Foreskin keratinocyte (primary cell): ENCODE measurements at places on chromosomes 7 and 10.

- no peak for DNase-seq
These were observed 21.4 kb downstream of the STAMBPL1 start for GRCh38 chr10:88901206-88901983.

- no peak for DNase-seq
These were observed 376.9 kb downstream of the PHTF2 start for GRCh38 chr7:78175330-78176100.

- DNase-seq = no peak
These were observed 238.5 kb upstream of the KMT2E start for GRCh38 chr7:104775531-104775930.

- no peak for DNase-seq
These were observed 756.0 kb downstream of the KCNMA1 start for GRCh38 chr10:76881477-76882220.

GRCh38 chr10:96632974-96633710 lies 46.3 kb upstream of the TM9SF3 start:
- DNase-seq = no peak

GRCh38 chr10:13457958-13458686 lies 70.7 kb downstream of the BEND7 start:
- no peak for DNase-seq

GRCh38 chr10:93072713-93073538 lies 767 bp upstream of the CYP26A1 start:
- no peak for DNase-seq

GRCh38 chr10:20993389-20993788 lies 96.3 kb upstream of the NEBL start:
- no peak for DNase-seq

DNA sequence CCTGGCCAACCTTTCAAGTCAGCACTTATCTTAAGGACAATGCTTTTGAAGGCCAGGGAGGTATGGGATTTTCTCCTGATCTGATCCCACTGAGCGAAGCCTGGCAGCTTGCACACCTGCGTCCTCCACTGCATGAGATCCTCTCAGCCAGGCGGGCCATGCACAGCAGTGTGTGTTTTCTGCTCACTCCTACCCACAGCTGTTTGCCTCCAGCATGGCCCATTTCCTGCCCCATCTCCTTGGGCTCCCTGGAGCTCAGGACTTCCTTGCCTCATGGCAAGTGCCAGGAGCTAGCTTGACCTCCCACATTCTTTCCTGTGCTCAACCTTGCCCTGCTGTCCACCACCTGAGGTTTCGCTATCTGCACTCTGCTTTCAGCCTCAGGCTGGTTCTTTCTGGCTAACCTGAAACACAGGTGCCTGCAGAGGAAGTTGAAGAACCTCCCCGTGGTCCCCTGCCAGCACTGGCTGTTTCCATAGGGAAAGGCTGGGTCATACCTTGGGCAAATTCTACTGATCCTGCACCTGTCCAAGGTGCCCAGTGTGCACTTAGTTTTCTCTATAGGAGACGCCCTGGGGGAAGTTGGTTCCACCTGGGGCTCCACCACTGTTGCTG lies 43.9 kb upstream of the EEPD1 start:
- no peak for DNase-seq

DNA sequence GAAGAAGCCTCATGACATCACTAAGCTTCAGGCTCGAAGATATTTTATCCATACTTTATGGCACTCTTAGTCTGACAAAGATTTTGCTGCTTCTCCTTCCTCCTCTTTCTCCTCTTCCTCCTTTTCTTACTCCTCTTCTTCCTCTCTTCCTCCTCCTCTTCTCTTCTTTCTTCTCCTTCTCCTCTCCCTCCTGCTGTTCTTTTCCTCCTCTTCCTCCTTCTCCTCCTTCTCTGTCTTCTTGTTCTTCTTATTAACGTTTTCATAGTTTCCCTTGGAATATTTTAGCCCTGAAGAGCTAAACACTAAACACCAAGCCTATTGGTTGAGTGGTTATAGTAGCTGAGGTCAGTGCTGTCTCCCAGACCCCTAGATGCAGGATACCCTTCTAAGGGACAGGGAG lies 137.7 kb downstream of the CREB5 start:
- DNase-seq = no peak

- no peak for DNase-seq
These were observed 3.7 kb upstream of the CXCL12 start for GRCh38 chr10:44388641-44389040.

- no peak for DNase-seq
These were observed 41.3 kb downstream of the GRK5 start for GRCh38 chr10:119248681-119249080.

DNA sequence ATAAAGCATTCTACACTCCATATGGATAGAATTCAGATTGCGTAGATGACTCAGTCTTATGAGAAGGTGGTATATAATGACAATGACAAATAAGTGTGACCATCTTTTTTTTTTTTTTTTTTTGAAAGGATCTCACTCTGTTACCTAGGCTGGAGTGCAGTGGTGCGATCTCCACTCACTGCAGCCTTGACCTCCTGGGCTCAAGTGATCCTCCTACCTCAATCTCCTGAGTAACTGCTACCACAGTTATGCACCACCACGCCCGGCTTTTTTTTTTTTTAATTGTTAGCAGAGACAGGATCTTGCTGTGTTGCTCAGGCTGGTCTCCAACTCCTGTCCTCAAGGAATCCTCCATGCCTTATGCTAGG lies 43.2 kb upstream of the NRP1 start:
- DNase-seq = peak; percentile 22

GRCh38 chr7:138838166-138838565 lies 40.2 kb upstream of the ATP6V0A4 start:
- DNase-seq = no peak

- DNase-seq = peak; percentile 8
These were observed 35.9 kb upstream of the CYP2C9 start for GRCh38 chr10:94902570-94902969.

DNA sequence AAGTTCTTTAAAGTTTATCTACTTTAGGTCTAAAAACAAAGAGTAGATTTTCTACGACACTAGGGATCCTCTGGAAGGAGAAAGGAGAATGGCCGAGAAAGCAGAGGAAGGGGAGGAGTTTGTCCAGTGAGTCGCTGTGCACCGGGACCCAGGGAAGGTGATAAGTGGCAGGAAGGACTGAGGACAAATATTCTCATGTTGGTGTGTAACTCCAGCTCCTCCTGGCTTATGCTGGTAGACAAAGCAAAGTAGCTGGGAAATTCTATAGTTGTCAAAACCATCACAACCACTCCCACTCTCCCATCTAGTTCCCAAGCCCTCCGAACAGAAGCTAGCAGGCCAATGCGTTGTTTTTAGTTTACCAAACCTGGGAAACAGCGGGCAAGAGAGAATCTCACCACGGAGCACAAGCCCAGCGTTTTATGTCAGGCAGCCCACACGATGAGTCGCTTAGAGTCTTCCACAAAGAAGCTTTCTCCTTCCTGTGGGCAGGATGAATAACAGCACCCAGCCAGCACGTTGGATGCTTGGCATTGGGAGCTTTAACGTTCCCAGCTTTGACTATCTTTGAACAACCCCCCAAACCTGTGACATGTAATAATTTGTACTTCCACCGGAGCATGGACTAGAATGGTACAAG lies 32.9 kb upstream of the JCAD start:
- no peak for DNase-seq

- no peak for DNase-seq
These were observed 27.4 kb upstream of the GDI2 start for GRCh38 chr10:5840314-5841307.

- DNase-seq = no peak
These were observed at the start of gene KIAA1217 for GRCh38 chr10:24208661-24209431. KIAA1217 (plus strand) TSS chr10:24209138; CDS start chr10:24209194, 56 bp downstream.

GRCh38 chr7:151448261-151449252 lies 8.6 kb upstream of the CRYGN start:
- no peak for DNase-seq

DNA sequence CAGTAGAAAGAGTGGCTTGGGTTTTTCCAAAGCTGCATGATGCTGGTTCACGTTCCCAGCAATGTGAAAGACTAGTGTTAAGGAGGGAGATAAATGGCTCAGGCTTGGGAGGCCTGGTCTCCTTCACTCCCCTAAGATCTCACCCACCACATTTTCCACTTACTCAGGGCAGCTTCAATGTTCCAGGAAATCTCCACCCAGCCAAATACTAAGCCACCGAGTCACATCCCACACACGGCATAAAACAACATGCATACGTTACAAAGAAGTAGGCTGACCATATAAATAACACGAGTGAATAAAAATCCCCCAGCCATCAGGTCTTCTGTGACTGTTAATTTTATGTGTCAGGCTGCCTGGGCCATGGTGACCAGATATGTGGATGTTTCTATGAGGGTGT lies 303.5 kb downstream of the SFMBT2 start:
- peak; percentile 15 for DNase-seq

- DNase-seq = peak; percentile 32
These were observed 700.0 kb upstream of the PCDH15 start for GRCh38 chr10:55500931-55501559.

GRCh38 chr10:77696584-77696983 lies 59.0 kb upstream of the KCNMA1 start:
- DNase-seq = no peak

DNA sequence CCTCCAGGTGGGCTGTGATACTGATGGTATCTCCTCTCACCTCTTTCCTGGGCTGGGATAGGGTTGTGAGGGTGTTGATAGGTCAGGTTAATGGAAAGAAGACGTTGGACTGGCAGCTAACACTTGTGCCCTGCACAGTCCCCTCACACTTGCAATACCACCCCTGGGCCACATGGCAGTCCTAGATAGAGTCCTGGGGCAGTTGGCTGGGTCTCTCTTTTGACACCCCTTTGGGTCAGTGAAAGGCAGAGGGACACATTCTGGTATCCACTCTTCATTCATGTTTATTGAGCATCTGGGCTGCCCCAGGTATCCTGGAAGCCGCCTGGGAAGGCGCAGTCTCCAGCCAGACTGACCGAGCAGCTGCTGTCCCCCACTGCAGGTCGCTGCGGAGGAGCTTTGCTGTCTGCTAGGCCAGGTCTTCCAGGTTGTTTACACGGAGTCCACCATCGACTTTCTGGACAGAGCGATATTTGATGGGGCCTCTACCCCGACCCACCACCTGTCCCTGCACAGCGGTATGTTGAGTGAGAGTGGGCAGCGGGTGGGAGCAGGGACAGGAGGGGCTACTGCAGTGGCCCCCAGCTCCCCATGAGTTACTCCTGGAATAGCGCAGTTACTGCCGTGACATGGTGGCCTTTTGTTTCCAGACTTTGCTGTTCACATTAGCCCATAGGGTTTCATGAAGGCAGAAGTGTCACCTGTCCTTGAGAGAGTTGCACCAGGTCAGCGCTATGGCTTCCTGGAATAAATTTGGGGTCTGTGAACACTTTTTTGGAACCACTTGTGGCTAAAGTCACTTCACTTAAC lies 19.1 kb downstream of the NACAD start:
- DNase-seq = no peak

GRCh38 chr10:57891201-57892006 lies 376.3 kb downstream of the IPMK start:
- no peak for DNase-seq

- DNase-seq = no peak
These were observed 49.5 kb upstream of the HDAC9 start for GRCh38 chr7:18445916-18446520.

- no peak for DNase-seq
These were observed 162.2 kb downstream of the PFKFB3 start for GRCh38 chr10:6364893-6365292.

DNA sequence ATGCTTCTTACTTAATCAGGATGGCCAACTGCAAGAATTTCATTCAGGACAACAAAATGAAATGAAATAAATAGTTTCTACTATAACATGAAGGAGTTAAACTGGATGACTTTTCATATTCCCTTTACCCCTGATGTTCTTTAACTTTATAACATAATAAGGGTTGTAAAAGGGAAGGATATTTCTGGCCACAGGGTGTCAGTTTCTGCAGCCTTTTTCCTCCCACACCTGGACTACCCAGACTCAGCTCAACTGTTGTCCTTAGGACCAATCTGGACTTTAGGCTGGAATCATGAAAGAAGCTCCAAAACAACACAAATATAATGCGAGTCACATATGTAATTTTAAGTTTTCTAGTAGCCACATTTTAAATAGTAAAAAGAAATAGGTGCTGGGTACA lies 43.4 kb downstream of the PRPS1L1 start:
- DNase-seq = no peak

DNA sequence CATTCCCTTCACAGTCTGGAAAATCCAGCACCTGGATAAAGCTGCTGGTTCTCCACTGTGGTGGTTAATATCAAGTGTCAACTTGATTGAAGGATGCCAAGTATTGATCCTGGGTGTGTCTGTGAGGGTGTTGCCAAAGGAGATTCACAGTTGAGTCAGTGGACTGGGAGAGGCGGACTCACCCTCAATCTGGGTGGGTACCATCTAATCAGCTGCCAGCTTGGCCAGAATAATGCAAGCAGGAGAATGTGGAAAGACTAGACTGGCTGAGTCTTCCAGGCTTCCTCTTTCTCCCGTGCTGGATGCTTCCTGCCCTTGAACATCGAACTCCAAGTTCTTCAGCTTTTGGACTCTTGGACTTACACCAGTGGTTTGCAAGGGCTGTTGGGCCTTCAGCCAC lies 48.4 kb downstream of the C10orf143 start:
- no peak for DNase-seq

DNA sequence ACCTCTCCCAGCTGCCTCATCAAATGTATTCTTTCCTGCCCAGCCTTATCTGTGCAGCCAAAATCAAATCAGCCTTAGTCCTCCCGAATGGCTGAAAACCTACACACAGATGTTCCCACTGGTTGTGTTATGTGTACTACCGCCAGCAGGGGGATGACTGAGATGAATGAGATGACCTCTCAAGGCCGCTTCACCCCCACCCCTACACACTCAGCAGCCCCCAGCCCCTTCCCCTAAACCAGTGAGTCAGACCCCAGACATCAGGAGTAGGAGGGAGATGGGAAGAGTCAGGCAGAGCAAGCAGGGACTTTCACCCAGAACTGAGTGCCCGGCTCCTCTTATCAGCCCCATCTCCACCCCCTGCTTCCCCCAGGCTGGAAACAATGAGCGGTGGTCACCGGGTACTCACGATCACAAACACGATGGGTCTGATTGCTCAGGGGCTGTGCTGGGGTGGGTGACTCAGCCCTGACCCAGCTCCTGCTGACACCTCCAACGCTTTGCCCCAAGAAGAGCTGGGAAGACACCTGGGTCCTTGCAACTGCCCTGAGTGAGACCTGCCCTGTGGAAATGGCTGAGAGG lies 6.5 kb upstream of the C10orf105 start:
- DNase-seq = no peak

- no peak for DNase-seq
These were observed 28.2 kb downstream of the HBP1 start for GRCh38 chr7:107196834-107197610.

DNA sequence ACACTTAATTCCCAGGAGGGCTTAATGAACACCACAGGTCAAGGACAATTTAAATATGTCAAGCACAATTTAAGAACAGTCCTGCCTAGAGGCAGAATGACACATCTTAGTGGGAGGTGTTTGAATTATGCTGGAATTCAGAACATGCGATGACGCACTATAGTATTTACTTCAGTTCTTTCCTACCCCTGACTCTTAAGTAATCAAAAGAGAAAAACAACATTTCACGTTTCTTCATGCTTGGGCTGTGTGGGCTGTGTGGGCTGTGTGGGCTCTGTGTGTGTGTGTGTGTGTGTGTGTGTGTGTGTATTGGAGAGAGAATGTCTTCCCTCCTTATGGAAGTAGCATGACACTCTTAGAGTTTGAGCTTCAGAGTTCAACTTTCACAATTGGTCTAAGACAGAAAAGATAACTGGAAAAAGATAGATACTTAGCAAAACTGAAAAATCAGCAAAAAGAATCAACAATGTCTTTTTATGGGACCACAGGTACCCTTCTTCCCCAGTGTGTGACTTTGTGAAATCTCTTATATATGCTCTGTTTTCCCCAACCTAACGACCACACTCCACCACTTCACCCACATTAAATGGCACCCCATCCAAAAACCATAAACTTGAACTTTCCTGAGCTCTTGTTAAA lies 33.7 kb upstream of the CABCOCO1 start:
- peak; percentile 92 for DNase-seq

- peak; percentile 7 for DNase-seq
These were observed 126.2 kb upstream of the FEZF1 start for GRCh38 chr7:122430710-122431109.
